Stimulated activated naive CD4-positive, alpha-beta T cell treated with Interleukin-2 at 50 U/mL for 16 hours (primary cell): ENCODE measurements at places on chromosomes 7 and 10.

DNA sequence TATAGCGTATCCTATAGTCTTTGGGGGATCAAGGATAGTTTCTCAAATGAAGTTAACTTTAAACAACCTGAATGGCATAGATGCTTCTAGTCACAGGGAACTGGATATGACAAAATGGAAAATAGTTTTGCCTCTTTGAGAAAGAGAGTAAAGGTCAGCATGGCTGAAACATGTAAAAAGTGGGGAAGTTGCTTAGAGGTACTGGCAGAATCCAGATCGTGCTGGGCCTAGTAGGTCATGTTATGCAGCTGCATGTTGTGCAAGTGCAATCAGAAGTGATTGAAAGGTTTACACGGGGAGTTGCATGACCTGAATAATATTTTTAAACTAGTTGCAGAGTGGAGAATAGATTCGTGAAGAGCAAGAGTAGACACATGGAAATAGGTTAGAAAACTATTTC lies 201.1 kb upstream of the HDAC9 start:
- no peak for DNase-seq

DNA sequence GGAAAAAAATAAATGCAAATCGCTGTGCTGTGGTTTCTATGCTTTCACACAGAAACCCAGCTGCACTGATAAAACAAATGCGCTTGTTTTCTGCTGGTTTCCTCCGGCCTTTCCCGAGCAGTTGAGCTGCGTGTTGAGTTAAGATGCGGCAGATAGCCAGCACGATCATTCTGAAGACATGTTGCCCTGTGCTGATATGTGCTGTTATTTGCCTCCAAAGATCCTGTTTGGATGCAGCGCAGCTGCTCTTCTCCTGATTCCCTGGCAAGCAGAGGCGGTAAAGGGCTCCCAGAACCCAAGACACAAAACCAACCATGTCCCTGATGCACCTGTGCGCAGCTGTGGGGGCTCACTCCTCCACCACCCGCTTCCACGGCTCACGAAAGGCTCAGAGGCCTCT lies 225.4 kb downstream of the PAXIP1 start:
- no peak for DNase-seq

DNA sequence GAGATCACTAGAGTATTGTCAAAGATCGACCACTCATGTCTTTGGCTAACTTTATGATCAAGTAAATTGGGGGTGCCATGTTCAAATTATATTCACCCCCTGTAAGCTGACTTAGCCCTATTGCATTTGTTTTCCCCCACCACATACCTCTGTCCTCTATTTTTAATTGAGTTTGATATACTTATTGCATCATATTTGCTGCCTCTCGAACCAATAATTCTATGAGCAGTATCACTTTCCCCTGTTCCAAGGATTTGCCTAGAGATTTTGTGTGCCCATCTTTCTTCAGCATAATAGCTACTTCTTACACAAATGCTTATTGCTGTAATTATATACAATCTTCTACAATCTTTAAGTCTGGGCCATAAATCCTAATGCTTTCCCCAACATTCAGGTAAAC lies 245.2 kb downstream of the COBL start:
- DNase-seq = no peak

GRCh38 chr10:31186225-31187000 lies 132.6 kb upstream of the ZEB1 start:
- DNase-seq = no peak

- DNase-seq = no peak
These were observed 43.5 kb downstream of the VWA2 start for GRCh38 chr10:114282526-114282925.

DNA sequence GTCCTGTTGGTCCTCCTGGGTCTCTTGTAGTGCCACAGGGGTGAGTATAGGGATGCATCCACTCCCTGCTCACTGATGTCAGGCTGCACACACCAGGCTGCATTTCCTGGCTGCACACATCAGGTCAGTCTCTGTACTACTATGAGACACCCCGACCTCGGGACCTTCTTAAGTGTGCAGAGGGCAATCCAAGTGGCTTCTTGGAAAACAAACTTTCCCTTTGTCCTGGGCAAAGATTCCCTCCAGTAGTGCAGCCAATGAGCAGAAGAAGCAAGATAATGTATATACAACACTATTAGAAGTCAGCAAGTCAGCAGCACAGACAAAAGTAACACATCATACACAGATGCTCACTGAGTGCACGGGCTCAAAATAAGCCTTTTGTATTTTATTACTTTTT lies 493.5 kb downstream of the GRID1 start:
- no peak for DNase-seq

DNA sequence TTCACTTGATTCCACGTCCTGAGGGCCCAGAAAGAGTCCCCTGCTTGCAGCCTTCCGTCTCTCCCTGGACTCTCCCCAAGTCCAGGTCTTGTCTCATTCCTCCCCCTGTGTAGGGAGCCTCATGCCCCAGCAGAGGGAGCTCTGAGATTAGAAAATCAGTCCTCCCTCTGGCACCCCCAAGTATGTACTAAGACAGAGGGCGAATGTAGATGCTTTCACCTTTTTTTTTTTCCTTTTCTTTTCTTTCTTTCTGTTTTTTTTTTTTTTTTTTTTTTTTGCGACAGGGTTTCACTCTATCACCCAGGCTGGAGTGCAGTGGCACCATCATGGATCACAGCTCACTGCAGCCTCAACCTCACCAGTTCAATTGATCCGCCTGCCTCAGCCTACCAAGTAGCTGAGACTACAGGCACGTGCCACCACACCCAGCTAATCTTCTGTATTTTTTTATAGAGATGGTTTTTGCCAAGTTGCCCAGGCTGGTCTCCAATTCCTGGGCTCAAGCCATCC lies 10.3 kb downstream of the SFXN3 start:
- peak; percentile 62 for DNase-seq

DNA sequence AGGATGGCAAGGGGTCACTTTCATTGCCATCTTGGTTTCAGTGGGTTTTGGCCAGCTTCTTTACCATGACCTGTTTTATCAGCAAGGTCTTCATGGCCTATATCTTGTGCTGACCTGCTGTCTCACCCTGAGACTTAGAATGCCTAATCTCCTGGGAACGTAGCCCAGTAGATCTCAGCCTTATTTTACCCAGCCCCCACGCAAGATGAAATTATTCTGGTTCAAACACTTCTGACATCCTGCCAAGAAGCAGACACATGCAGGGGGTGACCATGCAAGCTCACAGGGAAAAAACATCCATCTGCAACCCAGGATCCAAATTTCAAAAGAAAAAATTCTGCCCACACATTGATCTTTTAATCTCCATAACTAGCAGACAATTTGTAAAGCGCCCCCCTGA lies 88.4 kb upstream of the EEPD1 start:
- no peak for DNase-seq

- no peak for DNase-seq
These were observed 188.7 kb downstream of the DNAJC1 start for GRCh38 chr10:21814866-21815265.

- DNase-seq = no peak
These were observed 39.4 kb upstream of the SLC25A13 start for GRCh38 chr7:96361116-96361857.

DNA sequence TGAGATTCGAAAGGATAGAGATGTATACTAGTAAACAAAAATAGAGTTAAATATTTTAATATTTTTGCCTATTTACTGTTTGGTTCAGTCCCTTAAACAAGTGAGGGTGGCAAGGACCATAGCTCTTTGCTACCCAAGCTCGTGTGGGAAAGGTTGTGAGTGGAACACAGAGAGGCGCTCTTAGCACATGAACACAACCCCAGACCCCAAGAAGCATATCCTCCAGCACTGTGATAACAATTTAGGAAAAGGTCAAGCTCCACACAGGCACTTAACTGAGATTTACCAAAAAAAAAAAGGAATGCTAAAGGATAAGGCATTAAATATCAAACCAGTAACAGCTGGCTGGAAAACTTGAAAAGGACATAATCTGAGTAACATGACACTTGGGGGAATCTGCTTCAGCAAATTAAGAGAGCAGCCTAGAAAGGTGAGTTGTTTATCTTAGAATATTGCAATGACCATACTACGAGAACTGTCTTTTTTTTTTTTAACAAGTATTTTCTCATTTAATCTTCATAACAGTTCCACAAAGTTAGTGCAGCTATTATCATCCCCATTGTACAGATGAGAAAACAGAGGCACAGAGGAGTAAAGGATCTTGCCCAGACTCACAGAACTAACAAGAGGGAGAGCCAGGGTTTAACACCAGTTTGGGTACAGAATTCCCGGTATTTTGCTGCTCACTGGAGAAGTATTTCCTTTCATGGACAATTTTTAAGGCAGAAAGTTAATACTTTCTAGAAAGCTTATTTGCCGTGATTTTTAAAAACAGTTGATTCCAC lies 303.5 kb upstream of the AOAH start:
- no peak for DNase-seq

GRCh38 chr10:12221323-12222298 lies 25.6 kb downstream of the CDC123 start:
- no peak for DNase-seq

DNA sequence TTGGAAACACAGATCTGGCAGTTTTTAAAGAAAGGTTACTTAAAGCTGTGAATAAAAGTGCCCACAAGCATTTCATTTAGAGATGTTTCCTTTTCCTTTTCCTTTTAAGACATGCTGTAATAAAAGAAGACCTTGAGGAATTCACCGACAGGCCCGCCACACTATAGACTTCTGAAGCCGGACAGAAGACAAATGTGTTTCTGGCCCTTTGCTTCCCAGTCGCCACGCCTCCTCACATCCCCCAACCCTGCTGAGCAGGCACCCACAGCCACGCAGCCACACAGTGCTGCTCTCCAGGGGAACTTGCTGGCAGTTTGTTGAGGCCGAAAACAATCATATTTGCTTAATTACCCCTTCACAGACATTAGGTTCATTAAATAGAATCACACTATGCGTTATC lies 83.4 kb downstream of the SLC25A13 start:
- no peak for DNase-seq

DNA sequence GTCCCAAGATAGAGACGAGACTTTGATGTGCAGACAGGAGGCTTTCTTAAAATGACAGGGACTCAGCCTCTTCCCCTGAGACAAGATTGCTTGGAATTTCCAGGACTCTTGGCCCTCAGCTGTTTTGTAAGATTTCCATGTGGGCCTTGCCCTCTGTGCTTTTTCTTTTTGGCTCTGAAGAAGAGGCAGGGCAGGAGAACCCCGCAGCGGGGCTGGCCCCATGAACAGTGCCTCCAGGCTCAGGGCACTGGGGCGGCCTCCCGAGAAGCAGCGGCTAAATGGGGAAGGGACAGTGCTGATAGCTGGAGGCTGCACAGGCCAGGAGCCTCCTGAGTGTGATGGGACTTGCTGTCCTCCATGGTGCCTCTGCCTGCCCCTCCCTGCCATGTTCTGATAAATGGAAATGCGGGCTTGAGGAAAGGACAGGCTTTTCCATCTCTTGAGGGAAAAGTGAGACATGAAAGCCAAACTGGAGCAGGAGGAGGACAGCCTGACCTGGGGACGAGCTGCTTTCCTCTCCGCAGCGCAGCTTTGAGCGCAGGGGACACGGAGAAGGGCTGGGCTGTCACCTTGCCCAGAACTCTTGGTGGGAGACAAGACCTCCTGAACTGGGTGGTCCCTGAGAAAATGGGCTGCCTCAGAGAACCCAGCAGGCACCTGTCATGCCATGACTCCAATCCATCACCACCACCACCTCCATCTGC lies 12.1 kb downstream of the SAP25 start:
- DNase-seq = no peak

DNA sequence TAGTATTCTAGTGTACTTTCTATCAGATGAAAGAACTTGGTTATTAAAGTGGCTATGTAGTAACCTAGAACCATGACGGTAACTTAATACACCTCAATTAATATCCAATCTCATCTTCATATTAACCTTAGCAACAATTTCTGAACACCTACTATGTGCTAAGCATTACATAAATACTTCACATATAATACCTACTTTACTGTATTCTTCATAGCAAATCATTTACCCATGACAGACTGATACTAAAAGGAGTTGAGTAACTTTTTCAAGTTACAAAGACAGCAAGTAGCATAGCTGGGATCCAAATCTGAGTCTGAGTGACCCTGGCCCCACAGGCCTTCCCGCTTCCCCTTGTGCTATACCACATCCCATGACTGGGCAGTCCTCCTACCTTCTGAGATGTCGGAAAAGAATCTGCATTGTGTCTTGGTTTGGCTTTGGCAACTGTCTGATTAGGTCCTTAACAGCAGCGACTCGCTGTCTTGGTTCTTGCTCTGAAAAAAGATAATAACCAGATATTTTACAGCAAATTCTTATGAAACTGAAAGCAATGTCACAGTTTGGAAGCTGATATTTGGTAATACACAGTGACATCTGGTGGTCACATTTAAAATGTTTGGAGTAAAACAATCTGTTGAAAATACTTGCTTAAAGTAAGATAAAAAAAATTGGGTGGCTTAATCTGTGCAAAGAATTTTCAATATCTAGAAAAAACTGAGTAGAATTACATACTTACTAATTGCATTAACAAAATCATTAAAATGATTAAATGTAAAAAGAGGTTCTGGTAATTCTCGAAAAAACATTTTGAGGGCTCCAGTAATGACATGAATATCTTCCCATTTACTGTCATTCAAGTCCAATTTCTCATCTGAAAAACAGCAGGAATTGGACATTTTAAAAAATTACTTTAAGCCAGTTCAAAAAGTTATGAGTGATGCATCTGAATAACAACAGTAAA lies 120.1 kb downstream of the ARHGAP12 start:
- DNase-seq = no peak

GRCh38 chr7:143362131-143363015 lies at the start of gene FAM131B:
FAM131B (minus strand) TSS chr7:143362713; CDS start chr7:143362603, 110 bp downstream.
- DNase-seq = peak; percentile 34

DNA sequence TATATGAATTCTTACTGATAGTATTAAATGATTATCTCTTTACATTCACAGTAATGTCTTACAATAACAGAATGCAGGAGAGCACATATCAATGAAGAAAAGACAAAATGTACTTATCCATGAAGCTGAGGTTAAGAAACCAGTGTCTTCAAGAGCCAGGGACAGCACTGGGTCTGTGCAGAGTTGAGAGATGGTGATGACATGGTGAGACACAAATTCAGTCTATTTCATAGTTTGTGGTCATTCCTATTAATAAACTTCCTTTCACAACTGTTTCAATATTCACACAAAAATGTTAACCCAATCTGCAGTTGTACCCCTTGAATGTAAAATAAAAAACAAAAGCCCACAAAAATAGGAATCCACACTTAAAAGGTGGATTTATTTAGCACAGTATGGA lies 5.3 kb upstream of the MAGI2 start:
- DNase-seq = no peak

DNA sequence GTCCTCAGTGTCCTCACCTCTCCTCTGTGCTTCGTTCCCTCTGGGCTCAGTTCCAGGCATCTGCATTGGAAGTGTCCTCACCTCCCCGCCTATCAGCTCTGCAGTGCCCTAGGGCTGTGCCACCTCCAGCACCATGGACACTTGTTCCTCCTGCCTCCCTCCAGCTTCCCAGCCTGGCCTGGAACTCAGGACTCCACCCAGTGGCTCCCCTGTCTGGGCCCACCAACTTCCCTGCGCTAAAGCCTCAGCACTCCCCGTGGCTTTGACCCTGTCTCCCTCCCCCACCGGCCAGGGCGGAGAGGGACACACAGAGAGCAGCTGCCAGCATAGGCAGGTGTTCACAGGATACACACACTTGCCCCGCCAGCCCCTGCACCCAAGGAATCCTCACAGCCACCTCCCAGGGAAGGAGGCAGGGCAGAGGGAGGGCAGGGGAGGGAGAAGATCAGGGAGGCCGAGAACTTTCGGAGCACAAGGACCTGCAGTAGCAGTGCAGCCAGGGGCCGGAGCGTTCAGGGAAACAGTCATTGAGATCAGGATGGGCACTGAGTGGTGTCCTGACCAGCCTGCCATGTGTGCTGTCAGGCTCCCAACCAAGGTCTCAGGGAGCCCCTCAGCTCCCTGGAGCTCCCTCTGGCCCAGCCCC lies 31.3 kb downstream of the ANXA8 start:
- no peak for DNase-seq

GRCh38 chr7:127792528-127793342 lies 140.7 kb downstream of the SND1 start:
- no peak for DNase-seq
